ENCODE measurements at places on chromosomes 16 and 17.

- no peak for DNase-seq
Observed at GRCh38 chr17:67648032-67648905, 69.5 kb upstream of the NOL11 start.

GRCh38 chr16:71421911-71422310 lies 19.9 kb downstream of the TLE7 start:
- no peak for DNase-seq

GRCh38 chr16:13136901-13137300 lies 235.5 kb downstream of the SHISA9 start:
- DNase-seq, result no peak

DNA sequence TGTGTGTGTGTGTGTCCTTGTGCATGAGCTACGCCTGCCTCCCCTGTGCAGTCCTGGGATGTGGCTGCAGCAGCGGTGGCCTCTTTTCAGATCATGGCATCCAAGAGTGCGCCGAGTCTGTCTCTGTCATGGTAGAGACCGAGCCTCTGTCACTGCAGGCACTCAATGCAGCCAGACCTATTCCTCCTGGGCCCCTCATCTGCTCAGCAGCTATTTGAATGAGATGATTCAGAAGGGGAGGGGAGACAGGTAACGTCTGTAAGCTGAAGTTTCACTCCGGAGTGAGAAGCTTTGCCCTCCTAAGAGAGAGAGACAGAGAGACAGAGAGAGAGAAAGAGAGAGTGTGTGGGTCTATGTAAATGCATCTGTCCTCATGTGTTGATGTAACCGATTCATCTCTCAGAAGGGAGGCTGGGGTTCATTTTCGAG lies 22.5 kb downstream of the STAT5A start:
- DNase-seq, result no peak

DNA sequence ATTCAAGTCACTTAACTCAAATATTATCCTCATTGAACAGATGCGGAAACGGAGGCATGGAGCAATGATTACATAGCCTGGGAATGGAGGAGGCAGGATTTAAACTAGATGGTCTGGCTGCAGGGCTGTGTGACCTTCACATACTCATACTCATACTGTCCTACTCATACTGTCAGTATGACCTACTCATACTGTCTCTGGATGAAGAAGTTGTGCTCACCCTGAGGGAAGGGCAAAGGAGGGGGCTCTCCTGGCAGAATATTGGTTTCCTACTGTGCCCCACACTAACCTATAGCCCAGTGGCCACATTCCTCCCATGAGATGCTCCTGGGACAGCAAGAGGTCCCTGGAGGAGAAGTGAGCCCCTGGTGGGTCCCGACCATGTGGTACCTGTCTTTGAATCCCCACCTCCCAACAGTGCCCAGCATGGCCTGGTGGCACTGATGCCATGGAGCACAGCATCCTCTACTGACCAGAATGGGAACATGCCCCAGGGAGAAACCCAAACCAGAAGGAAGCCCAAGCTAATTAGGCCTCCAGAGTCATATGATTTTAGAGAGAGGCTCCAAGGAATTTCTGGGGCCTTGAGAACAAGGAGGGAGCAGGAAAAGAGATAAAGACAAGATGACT lies 197.3 kb upstream of the SDK2 start:
- no peak for DNase-seq
